ENCODE measurements at places on chromosomes 4 and X.

DNA sequence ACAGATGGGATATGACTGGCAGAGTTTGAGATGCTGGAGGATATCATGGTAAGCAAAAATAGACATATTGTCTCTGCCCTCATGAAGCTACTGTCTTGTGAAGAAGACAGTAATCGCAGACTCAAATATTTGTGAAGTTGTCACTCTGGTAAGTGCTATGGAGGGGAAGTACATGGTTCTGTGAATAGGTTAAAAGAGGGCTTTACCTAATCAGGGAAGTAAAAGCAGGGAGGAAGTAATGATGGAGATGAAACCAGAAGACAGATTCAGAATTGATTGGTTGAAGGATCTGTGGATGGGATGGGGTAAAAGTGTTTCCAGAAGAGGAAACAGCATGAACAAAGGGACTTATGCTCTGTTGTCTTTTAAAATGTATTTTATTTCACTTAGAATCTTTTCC is 19.3 kb upstream of the MAGED1 start:
- DNase-seq = no peak

DNA sequence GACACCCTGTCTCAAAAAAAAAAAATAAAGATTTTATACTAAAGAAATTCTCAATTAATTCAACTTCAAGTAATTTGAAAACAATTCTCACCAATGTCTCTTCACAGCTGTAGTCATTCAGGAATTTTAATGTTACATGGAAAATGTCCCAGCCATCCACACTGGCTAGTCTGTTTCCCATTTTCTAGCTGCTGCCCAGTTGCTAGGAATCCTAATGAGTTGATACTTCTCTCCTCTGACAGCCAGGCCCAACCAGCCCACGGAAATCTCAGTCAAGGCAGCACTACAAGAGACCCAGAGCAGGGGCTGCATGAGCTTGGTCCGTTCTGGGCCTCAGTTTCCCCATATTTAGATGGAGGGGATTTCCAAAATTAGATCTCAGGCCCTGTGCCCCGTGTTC is 59.1 kb downstream of the CASP3 start:
- no peak for DNase-seq

GRCh38 chr4:149203256-149204001 is 612.2 kb downstream of the IQCM start:
- DNase-seq = no peak

DNA sequence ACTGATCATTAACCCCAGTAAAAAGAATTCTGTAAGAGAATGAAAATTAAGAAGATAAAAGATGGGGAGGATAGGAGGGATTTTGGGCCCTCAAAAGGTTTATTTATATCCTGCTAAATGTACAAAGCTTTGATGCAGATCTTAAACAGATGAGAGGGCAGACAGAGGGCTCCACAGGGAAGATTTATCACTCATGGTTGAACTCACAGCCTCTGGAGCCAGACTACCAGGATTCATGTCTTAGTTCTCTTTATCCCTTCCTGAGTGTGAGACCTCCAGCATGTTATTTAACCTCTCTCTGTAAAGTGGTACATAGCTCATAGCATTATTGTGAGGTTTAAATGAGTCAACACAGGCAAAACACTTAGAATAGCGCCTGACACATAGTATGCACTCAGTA is 74.4 kb downstream of the SOWAHB start:
- DNase-seq = no peak

GRCh38 chr4:153927451-153927850 is 138.6 kb upstream of the SFRP2 start:
- DNase-seq = no peak

GRCh38 chr4:125070861-125071260 is 243.9 kb upstream of the FAT4 start:
- DNase-seq = no peak

GRCh38 chr4:45147866-45148265 is 421.5 kb upstream of the GNPDA2 start:
- no peak for DNase-seq

GRCh38 chr4:27182211-27182610 is 321.6 kb downstream of the STIM2 start:
- DNase-seq = no peak

GRCh38 chr4:106369456-106370060 is 980 bp upstream of the GIMD1 start:
- DNase-seq = no peak

GRCh38 chr4:86942185-86942666 is 7.4 kb downstream of the AFF1 start:
- no peak for DNase-seq

DNA sequence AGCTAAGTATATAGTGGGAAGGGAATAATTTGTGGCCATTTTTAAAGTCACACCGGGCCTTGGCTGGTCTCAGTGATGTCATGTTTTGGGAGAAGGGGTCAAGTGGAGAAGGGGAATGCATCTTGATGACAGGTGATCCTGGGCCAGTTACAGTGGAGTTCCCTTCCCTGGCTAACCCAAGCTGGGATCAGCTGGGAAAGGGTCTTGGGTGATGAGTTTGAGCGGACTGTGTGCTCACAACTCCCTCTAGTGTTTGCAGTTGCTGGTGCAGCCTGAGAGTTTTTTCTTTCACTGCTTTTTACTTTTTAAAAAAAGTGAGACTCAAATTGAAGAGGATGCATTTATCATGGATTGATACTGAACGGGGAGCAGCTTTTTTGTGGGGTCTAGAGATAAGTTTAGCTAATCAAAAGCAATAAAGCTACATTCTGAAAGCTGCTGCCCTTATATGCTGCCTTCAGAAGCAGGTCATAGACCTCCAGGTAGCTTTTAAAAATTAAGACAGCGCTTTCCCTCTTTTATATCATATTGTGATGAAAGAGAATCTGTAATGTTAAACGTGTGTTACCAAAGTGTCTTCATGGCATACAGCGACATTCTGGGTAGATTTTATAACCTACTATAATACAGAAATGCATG is 164.7 kb downstream of the DCLK2 start:
- no peak for DNase-seq

- no peak for DNase-seq
These were observed 118.4 kb downstream of the APBB2 start for GRCh38 chr4:41095973-41096372.

GRCh38 chr4:85368932-85369331 is 106.0 kb upstream of the ARHGAP24 start:
- DNase-seq = no peak

GRCh38 chr4:106270736-106271135 is 45.3 kb downstream of the TBCK start:
- no peak for DNase-seq

- no peak for DNase-seq
These were observed 23.2 kb downstream of the ADD1 start for GRCh38 chr4:2866891-2867290.

DNA sequence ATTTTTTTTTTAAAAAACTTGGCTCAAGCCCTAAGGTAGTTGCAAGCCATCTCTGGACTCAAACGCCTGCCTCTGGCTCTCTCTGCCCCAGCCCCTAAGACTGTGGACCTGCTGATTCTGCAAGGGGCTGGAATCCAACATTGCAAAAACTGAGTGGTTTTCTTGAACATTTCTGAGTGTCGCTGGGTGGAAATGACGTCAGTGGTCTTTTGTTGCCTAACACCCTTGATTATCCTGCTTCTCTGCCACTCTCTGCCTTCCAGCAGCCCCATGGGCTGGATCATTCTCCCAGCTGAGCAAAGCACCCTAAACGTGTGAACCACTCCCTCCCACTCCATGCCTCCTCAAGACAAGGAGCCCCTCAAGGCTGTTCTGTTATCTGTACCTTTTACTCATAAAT is 16.6 kb downstream of the BST1 start:
- no peak for DNase-seq

DNA sequence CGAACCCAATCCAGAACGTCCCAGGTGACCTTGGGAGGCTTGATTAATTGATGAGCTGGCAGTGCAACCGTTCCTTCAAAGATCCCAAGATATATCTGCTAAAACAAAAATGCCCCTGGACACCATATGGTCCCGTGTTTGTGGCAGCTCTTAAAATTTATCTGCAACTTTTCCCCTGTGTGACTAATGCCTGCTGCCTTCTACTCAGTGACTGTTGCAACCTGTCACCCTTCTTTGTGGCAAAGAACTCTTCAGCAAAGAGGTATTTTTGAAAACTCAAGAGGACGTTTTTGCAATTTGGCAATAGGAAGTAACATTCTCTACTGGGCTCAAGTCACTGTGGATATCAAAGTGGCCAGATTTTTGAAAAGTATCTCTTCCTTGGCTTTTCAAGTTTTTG is 75.8 kb upstream of the SOD3 start:
- no peak for DNase-seq

DNA sequence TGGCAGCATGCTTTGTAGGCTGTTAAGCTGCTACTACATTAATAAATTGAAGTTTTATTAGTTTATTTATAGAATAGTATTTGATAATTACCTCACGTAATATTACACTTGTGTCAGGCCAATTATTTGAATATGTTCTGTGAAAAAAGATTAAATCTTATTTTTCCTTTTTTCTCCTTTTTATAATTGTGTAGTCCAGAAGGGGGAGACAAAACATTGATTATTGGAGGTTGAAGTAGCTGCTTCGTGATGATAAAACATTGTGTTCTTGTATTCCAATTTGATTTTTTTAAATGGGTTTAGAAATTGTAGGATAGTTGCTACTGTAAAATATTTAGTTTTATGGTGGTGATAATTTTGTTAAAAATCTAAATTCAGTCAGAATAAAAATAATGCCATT is 85.7 kb downstream of the DIAPH2 start:
- DNase-seq = no peak

DNA sequence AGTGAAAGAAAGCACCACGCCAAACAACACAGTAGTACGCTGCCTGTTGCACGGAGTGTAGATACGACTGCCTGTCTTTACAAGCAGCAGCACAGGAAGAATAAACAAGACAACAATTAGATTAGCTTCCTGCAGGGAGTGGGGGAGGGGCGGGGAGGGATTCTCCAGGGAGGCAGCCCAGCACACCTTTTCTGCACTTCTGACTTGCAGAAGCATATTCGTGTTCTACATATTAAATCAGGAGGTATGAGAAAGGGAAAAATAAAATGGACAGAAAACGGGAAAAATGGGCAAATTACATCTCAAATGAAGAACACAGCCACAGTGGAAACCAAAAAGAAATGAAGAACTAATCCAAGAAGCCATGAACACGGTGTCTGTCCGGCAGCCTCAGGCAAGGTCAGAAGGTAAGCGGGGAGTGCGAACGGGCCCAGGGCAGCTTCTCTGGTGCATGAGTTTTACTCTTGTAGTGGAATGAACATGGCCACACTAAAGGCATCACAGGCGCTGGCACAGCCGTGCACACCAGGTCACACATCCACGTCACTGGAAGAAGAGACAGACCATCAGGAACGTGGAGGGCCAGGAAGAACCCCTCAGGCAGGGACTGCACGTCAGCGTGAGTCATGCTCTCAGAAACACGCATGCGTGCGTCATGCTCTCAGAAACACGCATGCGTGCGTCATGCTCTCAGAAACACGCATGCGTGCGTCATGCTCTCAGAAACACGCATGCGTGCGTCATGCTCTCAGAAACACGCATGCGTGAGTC is 20.1 kb upstream of the ADRA2C start:
- DNase-seq = no peak

DNA sequence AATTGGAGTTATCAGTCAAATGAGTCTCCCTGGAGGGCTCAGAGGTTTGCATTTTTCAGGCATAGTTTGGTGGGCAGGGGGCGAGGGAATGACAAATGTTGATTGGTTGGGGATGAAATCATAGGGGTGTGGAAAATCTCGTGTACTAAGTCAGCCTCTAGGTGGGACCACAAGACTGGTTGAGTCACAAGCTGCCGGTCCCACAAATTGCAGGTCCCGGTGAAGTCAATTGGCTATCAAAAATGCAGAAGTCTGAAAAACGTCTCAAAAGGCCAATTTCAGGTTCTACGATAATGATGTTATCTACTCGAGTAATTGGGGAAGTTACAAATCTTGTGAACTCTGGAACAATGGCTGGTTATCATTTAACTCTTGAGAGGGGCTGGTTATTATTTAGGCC is 98.8 kb upstream of the DHX15 start:
- no peak for DNase-seq

Data from stimulated activated CD8-positive, alpha-beta memory T cell treated with anti-CD3 and anti-CD28 coated beads, Interleukin-7, amount 100 ng/mL, for 1 hour (primary cell).